CD4-positive, alpha-beta T cell treated with Interleukin-6 at 100 ng/mL for 8 hours (primary cell): ENCODE measurements at places on chromosomes 5 and 9.

DNA sequence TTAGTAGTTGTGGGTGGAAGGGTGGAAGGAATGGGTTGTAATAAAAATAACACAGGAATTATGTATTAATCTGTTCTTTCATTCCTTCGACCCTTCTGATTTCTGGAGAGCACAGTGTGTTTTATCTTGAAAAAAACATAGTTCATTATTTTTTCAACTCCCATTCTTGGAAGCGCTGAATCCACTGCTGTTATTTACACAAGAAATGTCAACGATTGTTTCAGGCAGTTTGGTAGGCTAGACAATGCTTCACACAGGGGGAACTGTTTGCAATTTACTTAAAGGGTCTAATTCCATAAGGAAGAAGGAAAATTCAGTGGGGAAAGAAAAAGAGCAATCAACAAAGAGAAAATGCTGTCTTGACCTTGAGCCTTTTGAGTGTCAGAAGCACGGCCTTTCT, 142.9 kb downstream of the TLE1 start:
- DNase-seq: no peak

DNA sequence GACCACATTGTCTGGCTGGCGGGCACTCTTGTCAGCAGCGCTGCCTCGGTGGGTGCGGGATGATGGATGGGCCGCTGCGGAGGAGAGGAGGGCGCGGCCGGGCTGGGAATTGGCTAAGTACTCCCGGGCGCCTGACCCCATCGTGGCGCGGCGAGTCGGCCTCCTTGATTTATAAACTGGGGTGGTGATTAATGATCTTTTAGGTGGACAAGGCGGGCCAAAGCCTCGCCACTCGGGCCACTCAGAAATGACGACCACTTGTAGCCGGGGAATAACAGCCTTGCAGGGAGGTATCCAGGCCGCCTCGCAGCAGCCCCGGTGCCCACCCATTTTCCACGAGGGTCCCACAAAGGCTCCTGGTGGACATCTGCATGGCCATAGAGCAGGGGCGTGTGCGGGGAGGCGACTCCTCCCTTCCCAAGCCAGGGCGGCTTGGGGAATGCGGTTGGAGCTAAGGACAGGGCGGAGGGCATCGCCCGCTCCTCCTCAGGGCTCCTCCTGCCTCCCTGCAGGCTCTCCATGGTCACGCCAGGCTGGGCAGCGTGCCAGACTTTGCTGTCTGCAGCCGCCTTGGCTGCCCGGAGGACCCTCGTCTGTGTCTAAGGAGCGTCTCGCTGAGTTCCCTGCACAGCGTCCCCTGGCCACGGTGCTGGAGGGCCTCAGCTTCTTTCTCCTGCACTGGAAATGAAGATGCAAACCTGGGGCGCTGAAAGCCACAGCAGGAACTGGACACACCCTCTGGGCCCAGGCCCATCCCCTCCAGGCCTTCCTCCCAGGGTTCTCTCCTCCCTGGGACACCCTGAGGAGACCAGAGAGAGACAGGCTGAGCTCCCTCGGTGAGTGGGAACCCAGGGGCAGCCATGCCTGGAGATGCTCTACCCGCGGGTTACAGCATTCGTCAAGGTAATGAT, 287.4 kb upstream of the IRX4 start:
- no peak for DNase-seq

- no peak for DNase-seq
These were observed 136.8 kb upstream of the LPCAT1 start for GRCh38 chr5:1660511-1660910.

DNA sequence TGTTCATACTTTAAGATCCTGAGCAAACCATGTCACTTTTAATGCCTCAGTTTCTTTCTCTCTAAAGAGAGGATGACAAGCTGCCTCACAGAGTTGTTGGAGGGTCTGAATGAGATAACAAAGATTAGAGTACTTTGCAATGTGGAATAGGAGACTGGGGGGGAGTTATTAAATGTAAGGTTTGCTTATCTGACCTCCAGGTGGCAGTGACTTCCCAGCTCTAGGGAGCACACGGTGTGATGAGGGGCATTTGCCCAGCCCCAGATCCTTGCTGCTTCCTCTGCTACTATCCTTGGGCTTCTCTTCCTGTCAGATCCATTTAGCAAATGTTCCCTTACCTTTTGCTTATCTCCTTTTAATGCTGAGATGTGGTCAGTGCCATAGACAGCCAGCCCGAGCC, 30.7 kb downstream of the ENHO start:
- no peak for DNase-seq

DNA sequence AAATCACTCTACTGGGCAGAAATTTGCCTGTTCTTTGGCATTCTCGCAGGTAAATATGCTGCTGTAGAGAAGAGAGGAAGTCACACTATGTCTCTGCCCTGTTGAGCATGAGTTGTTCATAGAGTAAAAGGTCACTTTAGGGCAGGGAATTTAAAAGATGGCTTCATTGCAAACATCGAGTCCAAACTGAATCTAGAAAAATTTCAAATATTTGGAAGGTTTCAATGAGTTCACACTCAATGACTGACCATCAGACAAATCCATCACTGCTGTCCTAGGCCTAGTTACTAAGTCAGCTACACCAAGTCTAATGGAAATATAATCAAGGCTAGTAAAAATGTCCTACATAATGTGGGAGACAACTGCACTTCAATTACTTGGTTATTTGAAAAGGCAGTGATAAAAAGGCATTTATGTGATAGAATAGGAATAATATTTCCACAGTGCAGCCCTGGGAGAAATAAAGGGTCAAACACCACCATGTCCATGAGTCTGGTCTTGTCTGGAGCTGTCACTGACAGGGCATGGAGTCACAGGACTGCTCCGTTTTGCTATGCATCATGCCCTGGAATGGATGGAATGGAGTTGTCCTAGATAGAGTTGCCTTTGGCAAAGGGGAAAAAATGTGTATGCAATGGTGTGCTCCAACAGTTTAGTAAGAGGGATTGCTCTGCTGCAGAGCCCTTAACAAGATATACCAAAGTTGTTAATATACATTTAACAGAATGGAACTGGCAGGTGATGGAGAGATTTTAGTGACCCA, 218.5 kb upstream of the DAPK1 start:
- DNase-seq: no peak

DNA sequence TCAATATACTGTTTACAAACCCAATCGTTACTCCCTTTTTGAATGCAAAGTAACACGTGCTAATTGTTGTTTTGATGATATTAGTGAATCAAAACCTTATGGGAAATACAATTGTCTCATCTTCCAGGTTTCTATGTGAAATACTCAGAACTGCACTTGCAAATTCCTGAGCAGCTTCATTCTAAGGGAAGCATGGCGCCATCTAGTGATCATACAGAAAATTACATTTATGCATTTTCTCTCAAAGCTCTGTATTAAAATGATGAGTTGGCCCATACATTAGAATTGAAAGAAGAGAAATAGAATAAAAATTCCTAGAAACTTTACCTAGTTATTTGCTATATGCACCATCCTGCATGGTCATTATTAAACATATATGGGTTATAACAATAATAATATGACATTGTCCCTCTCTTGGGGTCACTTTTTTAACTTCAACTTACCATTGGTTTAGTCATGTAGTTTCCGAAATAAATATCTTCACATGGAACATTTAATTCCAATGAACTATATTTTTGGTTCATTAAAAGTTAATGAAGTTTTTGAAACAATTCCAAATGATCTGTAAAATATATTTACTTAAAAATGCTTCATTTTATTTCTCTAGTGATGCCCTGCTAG, 220.0 kb downstream of the PDE4D start:
- peak; percentile 19 for DNase-seq

GRCh38 chr5:155616779-155617392, 603.3 kb downstream of the KIF4B start:
- peak; percentile 19 for DNase-seq

DNA sequence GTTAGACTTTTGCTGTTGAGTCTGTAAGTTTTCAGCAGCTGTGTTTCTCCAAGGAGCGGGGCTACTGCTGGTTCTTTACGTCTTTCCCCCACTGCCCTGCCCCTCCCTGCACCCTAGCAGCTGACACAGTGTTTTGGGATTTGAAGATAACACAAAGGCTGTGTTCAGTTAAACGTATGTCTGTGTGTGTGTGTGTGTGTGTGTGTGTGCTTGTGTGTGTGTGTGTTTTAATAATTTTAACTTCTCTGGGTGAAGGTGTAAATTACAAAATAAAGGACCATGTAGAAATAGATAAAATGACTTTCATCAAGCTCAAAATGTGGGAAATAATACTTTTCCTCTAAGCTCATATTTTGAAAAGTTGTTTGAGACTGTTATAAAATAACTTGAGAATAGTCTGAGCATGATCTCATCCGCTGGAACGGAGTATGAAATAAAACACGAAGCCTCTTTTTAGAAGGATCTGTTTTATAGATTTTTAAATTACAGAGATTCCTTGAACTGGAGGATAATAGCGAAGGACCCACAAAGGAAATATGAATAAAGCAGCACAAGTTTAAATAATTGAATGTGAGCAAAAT, 10.9 kb downstream of the ABL1 start:
- no peak for DNase-seq

DNA sequence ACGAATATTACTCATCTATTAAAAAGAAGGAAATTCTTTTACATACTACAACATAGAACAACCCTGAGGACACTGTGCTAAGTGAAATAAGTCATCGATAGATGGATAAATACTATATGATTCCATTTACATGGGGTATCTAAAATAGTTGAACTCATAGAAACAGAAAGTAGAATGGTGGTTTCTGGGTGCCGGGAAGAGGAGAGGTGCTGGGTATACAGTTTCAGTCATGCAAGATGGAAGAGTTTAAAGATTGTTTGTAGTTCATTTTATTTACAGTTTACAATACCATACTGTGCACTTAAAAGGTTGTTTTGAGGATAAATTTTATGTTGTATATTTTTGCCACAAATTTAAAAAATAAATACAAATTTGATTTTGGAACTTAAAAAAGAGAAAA, 267.5 kb upstream of the ITGA1 start:
- no peak for DNase-seq

DNA sequence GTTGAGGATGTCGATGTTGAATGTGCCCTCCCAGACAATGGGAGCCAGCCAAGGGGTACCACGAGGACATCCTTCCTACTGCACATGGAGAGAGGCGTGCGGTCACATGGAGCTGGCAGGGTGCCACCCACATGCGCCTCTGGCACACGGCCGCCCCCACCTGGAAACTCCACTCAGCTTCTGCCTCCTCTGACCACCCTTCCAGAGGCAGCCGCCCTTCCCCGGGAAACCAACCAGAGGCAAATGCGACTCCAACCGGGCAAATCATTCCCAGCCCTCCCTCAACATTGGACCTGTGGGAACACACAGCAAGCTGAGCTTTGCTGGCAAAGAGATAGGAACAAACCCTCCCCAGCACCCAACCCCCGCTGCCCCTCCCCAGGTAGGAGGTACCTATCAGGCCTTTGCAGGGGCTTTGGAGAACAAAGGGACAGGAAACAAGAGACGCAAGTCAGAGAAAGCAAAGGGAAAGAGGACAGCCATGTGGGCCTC, 17.5 kb downstream of the ABO start:
- no peak for DNase-seq

- no peak for DNase-seq
These were observed 195.4 kb downstream of the HSPA4 start for GRCh38 chr5:133247151-133247709.

- no peak for DNase-seq
These were observed 15.1 kb downstream of the DROSHA start for GRCh38 chr5:31516802-31517201.

DNA sequence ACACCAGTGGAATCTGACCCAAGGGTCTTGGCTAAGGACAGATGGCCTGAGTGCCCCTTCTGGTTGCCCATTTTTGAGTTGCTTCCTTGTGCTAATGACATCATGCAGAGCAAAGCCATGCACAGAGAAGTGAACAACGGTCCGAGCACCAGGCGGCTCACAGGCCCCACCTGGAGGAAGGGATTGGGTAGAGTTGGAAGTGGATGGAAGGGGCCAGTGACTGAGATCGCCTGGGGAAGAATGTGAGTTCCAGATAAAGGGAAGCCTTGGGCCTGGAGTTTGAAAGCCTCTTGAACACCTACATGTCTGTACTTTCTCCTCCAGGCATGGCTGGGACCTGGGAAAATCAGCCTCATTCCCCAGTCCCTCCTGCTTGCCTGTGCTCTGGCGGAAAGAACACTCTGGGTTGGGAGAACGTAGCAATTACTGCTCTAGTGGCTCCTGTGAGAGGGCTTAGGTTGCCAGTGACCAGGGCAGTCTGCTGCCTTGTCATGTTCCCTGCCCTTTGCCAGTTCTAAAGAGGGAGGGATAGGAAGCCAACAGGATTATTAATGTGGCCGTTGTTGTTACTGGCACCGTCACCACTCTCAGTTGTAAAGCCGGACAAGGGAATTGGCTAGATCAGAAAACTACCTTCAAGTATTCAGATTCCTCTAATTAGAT, 62.5 kb upstream of the PTPN3 start:
- DNase-seq: no peak

DNA sequence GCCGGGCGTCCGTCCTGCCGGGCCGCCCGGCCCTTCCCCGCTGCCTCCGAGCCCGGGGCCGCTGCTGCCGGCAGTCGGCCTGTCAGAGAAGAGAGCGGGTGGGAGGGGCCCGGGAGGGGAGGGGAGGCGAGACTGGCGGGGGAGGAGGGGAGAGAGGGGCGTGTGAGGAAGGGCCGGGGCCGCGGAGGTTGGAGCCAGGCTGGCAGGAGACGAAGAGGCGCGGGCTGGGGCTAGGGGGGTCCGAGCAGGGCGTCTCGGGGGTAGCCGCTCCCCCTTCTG, 570 bp downstream of the CREBRF start:
- DNase-seq: peak; percentile 82

DNA sequence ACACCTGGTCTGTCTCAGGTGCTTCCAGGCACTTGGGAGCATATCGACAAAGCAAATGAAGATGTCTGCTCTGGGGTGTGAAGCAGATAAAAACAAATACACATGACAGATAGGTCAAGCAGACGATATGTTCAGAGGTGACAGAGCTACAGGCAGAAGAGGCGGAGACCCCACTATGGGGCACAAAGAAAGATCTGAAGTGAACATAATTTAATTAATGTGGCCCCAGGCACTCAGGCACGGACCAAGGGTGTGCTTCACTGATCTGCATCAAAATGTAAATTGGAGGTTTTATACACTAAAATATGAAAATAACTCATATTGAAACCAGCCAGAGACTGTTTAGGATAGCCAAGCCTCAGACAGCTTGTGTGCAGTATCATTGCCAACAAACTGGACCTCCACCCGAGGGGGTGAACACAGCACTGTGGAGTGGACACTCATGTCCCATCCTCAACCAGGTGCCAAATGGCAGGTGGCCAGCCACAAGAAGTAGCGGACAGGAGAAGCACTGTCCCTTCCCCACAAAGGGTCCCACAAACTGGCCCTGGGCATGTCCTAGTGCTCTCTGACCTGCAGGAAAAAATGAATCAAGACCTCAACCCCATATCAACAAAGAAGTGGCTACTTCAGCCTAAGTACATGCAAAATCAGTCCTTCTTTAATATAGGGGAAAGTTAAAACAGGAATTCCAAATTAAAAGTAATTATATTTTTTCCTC, 29.2 kb downstream of the ROR2 start:
- no peak for DNase-seq
